ENCODE measurements at places on chromosomes 12 and 14.

- no peak for DNase-seq
These were observed 55.6 kb downstream of the SYNE3 start for GRCh38 chr14:95460647-95461478.

- DNase-seq: no peak
These were observed 535.7 kb upstream of the FBXO33 start for GRCh38 chr14:39967885-39968284.

DNA sequence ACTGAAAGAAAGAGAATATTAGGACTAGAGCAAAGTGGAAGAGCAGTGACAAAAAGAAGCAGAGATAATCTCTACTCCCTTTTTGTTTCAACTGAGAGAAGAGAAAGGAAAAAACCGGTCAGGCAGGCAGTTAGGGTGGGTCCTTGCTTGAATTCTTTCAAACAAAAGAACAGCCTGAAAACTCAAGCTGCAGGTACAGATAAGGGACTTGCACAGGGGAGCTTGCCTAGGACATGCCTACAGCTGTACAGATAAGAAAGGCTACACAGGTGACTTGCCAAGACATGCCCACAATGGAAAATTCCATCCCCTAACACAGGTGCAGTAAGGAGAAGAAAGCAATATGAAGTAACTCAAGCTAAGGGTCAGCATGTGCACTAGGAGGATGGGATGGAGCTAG, 532.2 kb upstream of the MIS18BP1 start:
- DNase-seq: no peak

GRCh38 chr12:8665759-8666158, 3.1 kb upstream of the MFAP5 start:
- DNase-seq: no peak

DNA sequence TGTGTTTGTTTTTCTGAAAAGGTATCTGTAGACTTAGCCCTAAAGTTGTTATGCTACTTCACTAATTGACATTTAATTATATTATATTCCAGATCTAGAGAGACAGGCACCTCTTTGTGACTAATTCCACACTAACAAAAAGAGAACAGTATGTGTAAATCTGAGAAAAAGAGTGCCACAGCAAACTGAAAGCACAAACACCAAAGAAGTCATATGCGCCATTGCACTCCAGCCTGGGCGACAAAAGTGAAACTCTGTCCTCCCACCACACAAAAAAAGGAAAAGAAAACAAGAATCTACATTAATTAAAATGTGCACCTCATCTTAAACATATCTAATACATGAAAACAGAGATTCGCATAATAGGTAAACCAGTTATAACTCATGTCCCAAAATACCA, 4.4 kb upstream of the CSRNP2 start:
- no peak for DNase-seq

DNA sequence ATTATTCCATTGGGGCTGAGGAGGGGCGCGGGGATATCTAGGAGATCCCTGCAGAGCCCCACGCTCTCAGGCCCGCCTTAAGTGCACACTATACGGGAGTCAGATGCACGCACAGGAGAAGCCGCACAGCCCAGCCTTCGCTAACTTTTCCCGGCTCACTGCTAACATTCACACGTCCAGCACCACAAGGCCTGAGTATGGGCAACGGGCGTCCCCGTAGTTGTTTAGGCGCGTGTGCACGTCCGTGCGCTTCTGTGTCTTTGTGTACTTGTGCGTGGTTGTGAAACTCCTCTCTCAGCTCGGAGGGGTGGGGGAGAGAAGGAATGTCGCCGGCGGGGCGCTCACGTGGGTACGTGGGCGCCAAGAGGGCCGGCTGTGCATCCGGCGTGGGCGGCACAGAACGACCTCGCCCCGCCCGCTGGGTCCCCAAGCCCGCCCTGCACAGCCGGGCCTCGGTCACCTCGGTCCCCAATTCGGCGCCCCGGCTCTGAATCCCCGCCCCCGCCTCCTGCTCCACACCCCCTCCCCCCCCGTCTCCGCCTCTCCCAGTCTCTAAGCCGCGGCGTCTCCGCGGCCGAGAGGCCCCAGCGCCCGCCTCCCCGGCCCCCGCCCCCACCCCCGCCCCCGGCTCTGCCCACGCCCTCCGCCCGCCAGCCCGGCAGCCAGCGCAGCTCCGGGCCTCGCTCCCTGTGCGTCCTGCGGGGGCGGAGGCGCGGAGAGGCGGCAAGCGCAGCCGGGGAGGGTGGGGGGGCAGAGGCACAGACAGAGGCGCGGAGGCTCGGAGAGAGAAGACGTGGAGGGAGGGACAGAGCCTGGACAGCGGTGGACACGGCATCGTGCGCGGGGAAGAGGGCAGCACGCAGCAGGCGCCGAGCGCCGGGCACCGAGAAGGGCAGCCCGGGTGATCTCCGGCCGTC, at the start of gene NAB2:
TSS of gene NAB2 (plus strand) at position 761 of the 917 bp plus-strand sequence. CDS start 158 bp downstream, outside the sequence.
- DNase-seq: peak; percentile 89

GRCh38 chr12:83779526-83779925, 1092.8 kb downstream of the TMTC2 start:
- DNase-seq: no peak

- DNase-seq: no peak
These were observed 12.4 kb downstream of the COPZ1 start for GRCh38 chr12:54337280-54337842.

- no peak for DNase-seq
These were observed 97.2 kb upstream of the BBS10 start for GRCh38 chr12:76445462-76445861.

GRCh38 chr12:49636979-49637755, 13.8 kb downstream of the PRPF40B start:
- no peak for DNase-seq

All from activated T-helper 1 cell treated with anti-CD3 and anti-CD28 coated beads, Interleukin-2, amount 50 U/mL, for 16 hours (primary cell).